NT2/D1 (cell line): ENCODE measurements at places on chromosomes 1 and 21.

- DNase-seq, result no peak
These were observed 36.4 kb downstream of the VPS26C start for GRCh38 chr21:37230632-37231248.

DNA sequence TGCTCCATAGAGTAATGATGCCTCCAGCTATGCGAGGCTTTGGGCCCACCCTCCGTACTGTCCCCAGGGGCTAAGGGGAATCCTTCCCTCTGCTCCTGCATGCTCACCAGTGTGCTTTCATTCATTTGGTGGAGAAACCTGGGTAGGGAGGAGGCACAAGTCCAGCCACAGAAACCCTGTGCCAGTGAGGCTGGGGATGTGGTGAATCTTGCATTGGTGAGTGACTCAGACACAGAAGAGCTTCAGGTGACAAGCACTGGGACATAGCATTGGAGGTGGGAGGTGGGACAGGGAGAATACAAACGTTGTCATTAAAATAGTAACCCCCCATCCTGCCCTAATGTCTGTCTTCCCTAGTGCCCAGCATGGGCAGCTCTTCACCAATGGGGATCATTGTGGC, 5.2 kb downstream of the FCGR2A start:
- DNase-seq, result no peak

GRCh38 chr1:109535971-109536491, 3.6 kb upstream of the GPR61 start:
- DNase-seq, result no peak

- DNase-seq, result no peak
These were observed 237.5 kb downstream of the TTLL7 start for GRCh38 chr1:83761167-83762038.

GRCh38 chr1:1206376-1206965, at the start of gene TNFRSF18:
Gene TNFRSF18 (minus strand): TSS chr1:1206592. CDS start chr1:1206571, 21 bp downstream.
- DNase-seq, result no peak

GRCh38 chr1:228860911-228861831, 125.9 kb downstream of the RHOU start:
- no peak for DNase-seq

GRCh38 chr1:184811439-184812111, 56.9 kb upstream of the EDEM3 start:
- DNase-seq, result no peak

- DNase-seq, result no peak
These were observed 681.5 kb downstream of the MATN1 start for GRCh38 chr1:30041741-30042437.

- DNase-seq, result no peak
These were observed 65.7 kb upstream of the RNF11 start for GRCh38 chr1:51170342-51170741.

DNA sequence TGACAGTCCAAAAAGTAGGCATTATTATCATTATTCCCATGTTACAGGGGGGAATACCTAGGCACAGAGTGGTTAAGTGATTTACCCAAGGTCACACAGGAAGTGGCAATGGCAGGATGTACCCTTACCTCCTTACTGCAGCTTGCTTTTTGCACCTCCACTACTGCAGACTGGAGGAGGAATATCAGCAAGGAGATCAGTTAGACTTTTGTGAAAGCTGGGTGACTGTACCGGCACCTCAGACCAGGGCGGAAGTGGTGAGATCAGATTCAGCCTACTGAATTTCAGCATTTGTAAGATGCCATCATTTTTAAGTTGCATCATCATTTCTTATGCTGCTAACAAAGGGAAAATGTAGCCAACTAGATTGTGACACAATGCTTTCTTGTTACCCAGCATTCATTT, 4.5 kb downstream of the ADARB1 start:
- no peak for DNase-seq

DNA sequence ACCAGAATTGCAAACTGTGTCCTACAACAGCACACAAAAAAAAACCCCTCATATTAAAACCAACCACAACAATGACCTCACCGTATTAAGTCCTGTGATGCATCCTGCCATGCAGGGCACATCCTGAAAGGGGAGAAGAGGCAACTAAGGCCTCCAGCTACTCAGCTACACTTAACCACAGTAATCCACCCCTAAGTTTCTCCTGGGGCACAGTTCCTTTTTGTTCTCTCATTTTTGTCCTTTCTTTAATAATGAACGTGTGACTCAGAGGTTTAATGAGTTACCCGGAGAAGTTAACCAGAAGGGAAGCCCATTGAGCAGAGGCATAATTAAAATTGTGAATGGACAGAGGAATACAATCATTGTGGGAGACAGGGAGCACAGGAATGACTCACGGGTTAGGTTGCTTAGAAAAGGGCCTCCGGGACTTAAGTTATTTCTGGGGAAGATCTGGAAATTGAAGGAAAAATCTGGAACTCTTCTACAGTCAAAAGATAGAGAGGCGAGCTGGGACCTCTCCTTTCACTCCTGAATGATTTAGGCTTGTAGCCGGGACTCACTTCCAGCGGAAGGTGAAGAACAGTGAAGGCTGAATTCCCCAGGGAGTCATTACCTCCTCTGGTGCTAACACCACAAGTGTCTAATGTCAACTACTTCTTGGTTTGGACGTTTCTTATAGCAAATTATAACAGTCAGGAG, 36.9 kb upstream of the HIVEP3 start:
- peak; percentile 55 for DNase-seq

GRCh38 chr1:6095511-6096242, 50.0 kb downstream of the KCNAB2 start:
- no peak for DNase-seq

DNA sequence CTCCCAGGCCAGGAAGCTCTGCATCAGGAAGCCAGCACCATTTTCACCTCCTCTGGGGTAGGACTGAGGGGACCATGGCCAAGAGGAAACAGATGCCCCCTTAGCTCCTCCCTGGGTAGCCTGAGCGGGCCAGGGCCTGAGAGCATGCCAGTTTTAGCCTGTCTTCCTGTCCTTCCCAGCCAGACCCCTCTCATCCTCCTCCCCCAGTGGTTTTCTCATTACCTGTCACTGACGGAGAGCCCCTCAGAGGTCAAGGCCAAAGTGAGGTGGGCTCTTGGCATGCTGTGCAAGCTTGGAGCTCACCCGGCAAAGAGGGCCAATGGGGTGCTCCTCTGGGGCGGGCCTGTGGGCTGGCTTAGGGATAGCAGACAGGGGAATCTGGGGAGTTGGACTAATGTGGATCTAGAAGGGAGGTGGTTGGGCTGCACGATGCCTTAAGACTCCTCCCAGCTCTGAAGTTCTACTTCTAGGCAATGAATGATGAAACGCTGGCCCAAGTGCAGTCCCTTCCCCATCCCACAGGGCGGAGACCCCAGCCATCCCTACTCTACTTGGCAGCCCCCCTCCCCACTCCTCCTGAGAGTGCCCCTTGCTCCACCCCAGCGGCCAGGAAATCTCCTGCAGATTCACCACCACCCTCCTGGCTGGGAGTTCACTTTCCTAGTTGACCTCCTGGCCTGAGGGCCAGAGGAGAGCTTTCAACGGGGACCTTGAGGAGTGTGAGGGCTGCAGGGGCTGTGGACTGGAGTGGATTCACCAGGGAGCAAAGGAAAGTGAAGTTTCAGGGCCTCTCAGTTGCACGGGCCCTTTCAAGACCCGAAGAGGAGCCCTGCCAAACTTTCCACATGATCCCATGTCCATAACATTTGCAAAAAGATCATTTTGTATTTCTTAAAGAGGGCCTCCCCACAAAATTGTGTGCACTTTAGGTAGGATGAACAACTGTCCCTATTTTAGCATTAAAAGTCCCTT, 9.4 kb upstream of the LMNA start:
- no peak for DNase-seq

GRCh38 chr1:18463063-18463462, 17.7 kb upstream of the KLHDC7A start:
- DNase-seq, result no peak

GRCh38 chr1:206704226-206704625, 19.5 kb downstream of the MAPKAPK2 start:
- no peak for DNase-seq

DNA sequence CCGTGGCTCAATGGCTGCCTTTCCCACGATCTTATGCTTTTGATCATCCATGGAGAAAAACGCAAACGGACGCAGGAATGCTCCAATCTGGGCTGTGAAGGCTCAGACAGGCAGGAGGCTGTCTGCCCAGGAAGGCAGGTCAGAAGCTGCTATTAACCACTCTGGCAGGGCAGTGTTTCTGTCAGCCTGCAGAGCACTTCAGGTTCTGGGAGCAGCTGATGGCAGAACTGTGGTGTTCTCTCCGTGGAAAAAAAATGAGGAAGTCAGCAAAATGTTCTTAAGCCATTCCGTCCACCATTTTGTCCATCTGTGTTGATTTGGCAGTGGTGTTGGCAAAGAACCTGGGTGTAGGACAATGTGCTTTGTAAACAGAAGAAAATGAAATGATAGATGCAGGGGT, 91.7 kb downstream of the SIM2 start:
- DNase-seq, result no peak

- peak; percentile 18 for DNase-seq
These were observed 93.0 kb downstream of the SIM2 start for GRCh38 chr21:36791695-36792470.

DNA sequence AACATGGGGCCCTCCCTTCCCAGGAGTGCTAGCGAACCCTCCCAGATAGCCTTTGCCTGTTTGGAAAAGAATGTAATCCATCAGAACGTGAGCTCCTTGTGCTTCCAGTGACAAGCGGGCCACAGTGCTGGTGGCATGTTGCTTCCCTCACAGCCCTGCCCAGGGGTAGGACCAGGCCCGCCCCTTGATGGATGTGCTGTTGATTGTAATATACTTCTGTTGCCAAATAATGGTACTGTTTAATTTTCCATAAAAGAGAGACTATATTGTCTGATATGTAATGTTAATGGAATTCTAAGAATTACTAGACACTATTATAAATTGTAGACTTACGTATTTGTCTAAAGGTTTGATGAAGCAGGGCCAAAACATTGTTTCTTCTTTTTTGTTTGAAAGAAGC, 16.4 kb downstream of the ATP5PO start:
- no peak for DNase-seq

DNA sequence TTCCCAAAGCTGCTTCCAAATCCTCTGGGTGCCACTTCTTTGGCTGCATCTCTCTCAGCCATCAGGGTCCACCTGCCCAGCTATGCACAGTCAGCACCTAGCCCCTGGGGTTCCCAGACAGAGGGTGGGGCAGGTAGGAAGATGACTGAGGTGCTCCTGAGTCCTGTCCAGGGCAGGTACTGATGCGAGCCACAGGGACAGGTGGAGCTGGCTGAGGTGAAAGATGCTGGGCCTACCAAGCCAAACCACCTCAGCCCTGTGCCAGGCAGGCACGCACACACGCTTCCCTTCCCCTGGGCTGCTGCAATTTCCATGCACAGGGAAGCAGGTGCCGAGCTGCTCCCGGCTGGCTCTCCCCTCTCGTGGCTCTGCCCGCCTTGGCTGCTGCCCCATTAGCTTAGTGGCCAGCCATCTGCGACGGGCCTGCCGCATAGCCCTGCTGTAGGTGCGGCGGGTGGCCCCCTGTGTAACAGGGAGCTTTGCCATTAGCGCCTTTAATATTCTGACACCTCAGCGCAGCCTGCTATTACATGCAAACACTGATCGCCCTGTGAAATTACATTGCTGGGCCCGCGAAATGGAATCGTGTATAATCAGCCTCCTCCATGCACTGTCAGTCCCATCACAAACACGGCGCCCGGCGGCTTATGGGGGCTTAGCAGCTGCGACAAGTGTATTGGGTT, 38.9 kb downstream of the DMAP1 start:
- no peak for DNase-seq

- no peak for DNase-seq
These were observed 16.5 kb downstream of the NADK start for GRCh38 chr1:1761504-1762376.

DNA sequence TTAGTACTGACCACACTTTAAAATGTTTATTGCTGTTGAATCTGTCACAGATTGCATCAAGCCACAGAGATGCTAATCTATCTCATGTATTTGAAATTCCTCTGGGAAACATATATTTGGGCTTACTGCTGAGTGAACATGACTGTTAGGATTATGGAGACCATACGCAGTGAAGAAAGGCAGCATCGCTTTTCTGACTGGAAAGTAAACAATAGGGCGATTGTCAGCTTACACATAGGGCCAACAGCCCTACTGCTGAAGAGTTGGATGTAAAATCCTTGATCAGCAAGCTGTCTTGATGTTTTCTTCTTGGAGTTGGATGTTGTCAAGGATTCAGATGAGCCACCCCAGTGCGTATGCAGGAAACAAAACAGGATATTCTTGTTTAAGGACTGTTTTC, 368.7 kb upstream of the ADGRL2 start:
- DNase-seq, result peak; percentile 32
